ENCODE measurements at places on chromosomes 7 and 10. TPM values are rescaled to one million over a fixed set of nuclear protein-coding genes. Genes with fewer than 3 reads are reported as not detected.
A peak's percentile ranks its signal among the peaks of the same experiment; 100 is the strongest.

The TAS2R5 gene
- total RNA-seq: 0.45 TPM

The MAT1A gene
- total RNA-seq: 0.29 TPM

The HTR5A gene
- total RNA-seq: not detected

The FAM24B gene
- total RNA-seq: 6.8 TPM

DNA sequence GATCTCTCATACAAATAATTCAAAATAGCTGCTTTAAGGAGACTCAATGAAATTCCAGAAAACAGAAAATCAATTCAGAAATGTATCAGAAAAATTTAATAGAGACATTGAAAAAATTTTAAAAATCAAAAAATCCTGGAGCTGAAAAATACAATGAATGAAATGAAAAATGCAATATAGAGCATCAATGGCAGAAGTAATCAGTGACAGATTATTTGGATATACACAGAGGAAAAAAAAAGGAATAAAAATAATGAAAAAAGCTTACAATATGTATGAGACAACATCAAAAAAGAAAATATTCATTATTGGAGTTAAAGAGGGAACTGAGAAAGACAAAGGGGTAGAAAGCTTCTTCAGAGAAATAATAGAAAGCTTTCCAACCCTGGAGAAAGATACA is 122.9 kb upstream of the KLF14 start:
- no peaks in the 10 kb centered on the region for H3K27me3 ChIP-seq
- peaks cover 4% of the 10 kb centered on the region for H3K36me3 ChIP-seq
- no peak overlapping the region for H3K27ac ChIP-seq
- H3K4me1 ChIP-seq: no peaks in the 10 kb centered on the region
- no peak for DNase-seq

The TEX47 gene
- total RNA-seq: not detected

GRCh38 chr7:143322760-143323633 is 7.1 kb downstream of the CLCN1 start:
- H3K36me3 ChIP-seq: no peaks in the 10 kb centered on the region
- DNase-seq: no peak
- H3K27me3 ChIP-seq: no peaks in the 10 kb centered on the region
- H3K4me1 ChIP-seq: peaks cover 10% of the 10 kb centered on the region
- H3K4me3 ChIP-seq: no peak overlapping the region

The WAC gene
- total RNA-seq: 87.9 TPM

The TNRC18 gene
- 31.7 TPM for total RNA-seq

GRCh38 chr7:135647755-135648154 is 14.6 kb upstream of the STMP1 start:
- no peak overlapping the region for H3K27ac ChIP-seq
- H3K4me1 ChIP-seq: no peaks in the 10 kb centered on the region
- DNase-seq: no peak
- H3K4me3 ChIP-seq: no peak overlapping the region

- peaks cover 10% of the 10 kb centered on the region for H3K4me1 ChIP-seq
- no peaks in the 10 kb centered on the region for H3K36me3 ChIP-seq
- H3K27ac ChIP-seq: no peak overlapping the region
- H3K27me3 ChIP-seq: no peaks in the 10 kb centered on the region
Observed at GRCh38 chr7:47722126-47722525, 140.2 kb upstream of the TNS3 start.

DNA sequence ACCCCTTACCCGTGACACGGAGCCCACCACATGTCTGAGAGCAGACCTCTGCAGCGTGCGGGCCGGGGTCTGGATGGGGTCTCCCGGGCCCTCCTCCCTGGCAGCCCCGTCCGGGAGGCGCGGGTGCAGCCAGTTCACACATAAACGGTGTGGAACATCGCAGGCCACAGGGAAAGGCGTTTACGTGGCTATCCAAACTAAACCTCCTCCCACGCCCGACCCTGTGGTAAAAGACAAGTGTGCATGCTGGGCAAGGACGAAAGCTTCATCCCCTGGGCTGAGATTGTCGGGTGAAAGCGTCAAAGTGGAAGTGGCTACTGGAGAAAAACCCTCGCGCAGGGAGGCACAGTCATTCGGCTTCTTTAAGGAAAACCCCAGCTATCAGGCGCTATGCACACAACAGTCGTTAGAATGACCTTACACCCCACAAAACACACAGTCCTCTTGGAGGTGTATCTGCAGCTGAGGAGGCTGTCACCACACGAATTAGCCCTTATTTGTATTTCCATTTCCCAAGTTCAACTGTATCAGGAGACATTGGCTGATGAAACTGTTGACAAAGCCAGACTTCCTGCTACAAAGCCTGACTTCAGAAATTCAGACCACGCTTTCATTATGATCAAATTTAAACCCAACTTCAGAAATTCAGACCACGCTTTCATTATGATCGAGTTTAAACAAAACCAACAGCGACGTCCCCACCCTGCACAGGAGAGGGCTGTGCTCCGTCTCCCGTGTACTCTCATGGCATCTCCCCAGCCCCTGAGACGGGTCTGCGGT is 15.3 kb downstream of the GPER1 start:
- peaks cover 2% of the 10 kb centered on the region for H3K36me3 ChIP-seq
- no peaks in the 10 kb centered on the region for H3K27me3 ChIP-seq
- H3K27ac ChIP-seq: peak overlapping the region; percentile 70
- H3K4me1 ChIP-seq: peaks cover 33% of the 10 kb centered on the region

The CLRN3 gene
- total RNA-seq: not detected

The KAZALD1 gene
- 4.3 TPM for total RNA-seq

The RBP3 gene
- not detected for total RNA-seq

Data from GM12878 (cell line).